ENCODE measurements at places on chromosomes 2 and 18.
A peak's percentile ranks its signal among the peaks of the same experiment; 100 is the strongest.

DNA sequence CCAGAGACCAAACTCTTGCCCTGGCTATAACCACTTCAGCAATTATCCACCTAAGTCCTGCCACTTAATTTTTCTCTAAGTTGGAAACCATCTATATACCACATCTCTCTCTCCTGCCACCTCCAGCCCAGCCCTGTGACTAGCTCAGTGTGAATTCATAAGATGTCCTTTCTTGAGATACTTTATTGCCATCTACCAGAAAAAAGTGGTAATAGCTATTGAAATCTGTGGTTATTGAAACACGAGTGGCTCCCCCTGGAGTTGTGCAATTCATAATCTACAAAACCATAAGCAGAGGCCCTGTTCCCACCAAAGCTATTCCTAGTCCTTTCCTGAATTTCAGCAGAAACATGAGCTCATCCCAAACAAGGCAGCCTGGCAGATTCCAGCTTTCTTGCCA, 324.0 kb downstream of the TXNL1 start:
- no peak for DNase-seq

GRCh38 chr2:231900486-231900942, 25.7 kb downstream of the NPPC start:
- peak; percentile 95 for DNase-seq

GRCh38 chr2:98693477-98693876, 37.5 kb downstream of the MGAT4A start:
- DNase-seq, result no peak

- peak; percentile 75 for DNase-seq
These were observed 121.9 kb downstream of the SMAD7 start for GRCh38 chr18:48828691-48829442.

GRCh38 chr2:66682476-66682875, 247.6 kb downstream of the MEIS1 start:
- DNase-seq, result no peak

DNA sequence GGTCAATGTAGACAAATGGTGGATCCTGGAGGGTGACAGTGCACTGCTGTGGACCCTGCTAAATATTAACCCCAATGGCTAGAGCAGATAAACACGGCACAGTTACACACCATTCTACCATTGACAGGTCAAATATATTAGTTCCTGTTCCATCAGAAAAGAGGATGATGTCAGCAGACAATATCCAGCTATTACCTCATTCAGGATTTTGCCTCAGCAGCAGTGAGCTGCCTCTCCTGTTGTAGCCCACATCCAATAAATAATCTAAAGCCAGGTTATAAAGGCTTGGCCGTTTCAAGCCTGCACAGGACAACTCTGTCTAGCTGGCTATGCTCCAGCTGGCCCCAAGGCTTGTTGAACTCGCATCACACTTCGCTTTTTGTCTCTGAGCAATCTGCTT, 31.6 kb upstream of the NETO1 start:
- DNase-seq, result no peak

DNA sequence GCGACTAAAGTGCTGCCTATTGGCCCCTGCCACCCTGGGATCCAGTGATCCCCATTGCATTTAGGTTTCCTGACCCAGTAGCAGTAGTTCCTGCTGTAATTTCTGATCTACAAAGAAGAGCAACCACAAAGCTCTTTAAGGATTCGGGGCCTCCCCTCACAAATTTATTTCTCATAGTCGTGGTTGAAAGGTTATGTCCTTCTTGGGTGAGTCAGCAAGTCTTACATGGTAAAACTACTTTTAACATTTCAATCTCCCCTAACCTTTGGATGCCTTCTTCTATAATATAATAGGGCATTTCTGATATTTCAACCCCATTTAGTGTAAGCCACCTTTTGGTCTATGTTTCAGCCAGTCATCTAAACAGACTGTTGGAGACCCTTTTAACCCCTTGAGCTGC, 14.9 kb downstream of the PIKFYVE start:
- DNase-seq, result no peak

DNA sequence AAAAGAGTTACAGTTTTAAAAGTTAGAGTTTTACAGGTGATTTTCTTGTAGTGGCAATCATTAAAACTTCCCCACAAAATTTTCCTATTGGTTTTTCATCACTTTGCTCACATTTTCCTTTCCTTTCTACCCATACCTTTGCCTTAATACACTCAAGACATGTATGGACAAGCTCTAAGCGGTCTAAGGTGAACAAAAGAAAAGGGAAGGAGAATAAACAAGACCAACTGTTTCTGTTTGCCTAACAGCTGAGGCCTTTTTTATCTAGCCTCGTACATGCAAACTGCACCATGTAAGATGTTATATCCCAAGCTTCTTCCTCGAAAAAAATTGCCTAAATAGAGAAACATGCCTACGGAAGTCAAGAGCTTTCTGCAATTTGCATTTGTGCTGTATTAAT, 33.9 kb upstream of the TBC1D8 start:
- DNase-seq, result no peak

GRCh38 chr2:145422576-145422975, 902.7 kb upstream of the ZEB2 start:
- DNase-seq, result no peak

- no peak for DNase-seq
These were observed 96.3 kb downstream of the UBE2E3 start for GRCh38 chr2:181076658-181077057.

DNA sequence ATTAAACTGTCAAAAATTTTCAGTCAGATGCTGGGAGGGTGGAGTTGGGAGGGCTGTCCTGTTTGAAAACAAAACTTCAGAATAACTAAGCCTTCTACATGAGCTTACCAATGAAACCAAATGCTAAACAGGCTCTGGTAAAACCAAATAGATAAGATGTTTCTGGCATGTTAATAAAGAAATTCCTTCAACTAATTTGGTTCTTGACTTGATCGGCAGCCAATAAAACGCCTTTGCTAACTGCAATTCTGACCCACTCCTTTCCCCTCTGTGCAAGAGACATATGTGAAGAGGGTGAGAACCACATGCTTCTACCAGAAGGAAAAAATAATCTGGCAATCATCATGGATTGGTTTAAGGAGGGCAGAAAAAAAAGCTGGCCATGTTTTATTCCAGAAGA, 20.9 kb downstream of the MAP4K3 start:
- no peak for DNase-seq

GRCh38 chr2:85437488-85438200, 19.1 kb downstream of the SH2D6 start:
- peak; percentile 86 for DNase-seq

DNA sequence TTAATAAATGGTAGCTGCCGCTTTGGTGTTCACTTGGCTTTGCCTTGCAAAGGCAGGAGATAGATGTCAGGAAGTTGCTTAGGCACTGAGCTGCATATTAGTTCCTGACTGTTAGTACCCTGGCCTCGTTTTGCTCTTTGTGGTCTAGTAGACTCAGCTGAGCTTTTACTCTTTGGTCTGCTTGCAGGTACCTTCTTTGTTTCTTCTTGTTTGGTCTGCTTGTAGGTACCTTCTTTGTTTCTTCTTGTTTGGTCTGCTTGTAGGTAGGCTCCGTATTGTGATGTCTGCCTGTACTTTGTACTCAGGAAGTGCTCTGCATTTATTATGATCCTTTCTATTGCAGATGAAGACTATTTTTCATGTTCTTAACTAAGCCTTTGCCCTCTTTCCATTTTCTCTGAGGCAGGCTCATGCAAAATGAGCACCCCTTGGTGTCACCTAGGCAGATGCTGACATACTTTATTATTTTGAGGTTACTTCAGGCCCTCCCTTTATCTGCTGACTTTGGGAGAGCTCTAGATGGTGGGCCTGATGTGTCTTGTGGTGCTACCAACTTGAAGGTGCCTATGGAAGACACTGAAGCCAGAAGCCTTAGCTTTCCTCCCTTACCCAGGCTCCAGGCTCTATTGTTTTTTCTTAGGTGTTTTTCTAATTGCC, 6.0 kb downstream of the RPIA start:
- DNase-seq, result peak; percentile 30

- peak; percentile 68 for DNase-seq
These were observed 24.4 kb upstream of the FTCDNL1 start for GRCh38 chr2:199875400-199875799.

DNA sequence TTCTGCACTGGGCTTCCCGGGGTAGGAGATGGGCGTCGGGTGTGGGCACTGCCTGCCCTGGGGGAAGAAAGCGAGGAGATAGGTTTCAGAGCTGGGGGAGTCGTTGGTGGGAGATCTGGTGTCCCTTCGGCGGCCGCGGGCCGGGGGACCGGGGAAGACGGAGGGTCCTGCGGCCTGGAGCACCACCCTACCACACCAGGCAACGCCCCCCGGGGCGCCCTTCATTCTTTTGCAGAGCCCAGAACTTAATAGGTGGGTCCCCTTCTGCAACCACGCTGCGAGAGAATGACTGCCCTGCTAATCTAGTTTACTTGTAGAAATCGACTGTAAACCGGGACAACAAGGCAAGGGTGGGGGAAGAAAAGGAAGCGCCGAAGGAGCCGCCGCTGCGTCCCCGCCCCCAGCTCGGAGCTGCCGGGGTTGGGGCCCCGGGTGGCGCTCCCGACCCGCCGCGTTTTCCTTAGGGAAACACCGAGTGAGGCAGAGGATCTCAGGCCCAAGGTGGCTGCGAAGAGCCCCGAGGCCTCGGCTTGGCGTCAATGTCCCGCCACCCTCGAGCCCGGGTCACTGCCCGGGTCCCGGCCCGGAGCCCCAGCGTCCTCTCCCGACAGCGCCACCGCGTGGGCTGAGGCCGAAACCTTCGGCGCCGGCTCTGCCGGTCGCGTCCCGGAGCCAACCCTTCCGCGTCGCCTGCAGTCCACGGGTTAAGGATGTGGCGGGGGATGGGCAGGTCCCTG, 5.4 kb upstream of the SATB2 start:
- peak; percentile 88 for DNase-seq

DNA sequence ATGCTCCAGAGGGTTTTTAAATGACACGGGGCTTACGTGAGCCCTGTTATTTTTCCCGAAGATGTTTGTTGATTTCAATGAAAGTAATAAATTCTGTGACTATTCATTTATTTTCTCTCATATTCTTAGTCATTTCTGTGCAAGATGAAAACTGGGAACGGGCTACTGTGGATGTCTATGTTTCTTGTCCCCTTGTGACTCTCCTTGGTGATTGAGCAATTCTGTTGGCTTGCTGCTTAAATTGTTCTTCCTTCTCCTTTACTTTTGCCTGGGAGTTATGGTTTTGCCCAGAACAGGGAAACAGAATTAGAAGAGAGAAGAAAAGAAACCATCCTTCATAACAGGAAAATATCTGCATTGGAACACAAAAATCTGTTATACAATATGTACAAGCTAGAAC, 508.2 kb upstream of the DSEL start:
- no peak for DNase-seq

DNA sequence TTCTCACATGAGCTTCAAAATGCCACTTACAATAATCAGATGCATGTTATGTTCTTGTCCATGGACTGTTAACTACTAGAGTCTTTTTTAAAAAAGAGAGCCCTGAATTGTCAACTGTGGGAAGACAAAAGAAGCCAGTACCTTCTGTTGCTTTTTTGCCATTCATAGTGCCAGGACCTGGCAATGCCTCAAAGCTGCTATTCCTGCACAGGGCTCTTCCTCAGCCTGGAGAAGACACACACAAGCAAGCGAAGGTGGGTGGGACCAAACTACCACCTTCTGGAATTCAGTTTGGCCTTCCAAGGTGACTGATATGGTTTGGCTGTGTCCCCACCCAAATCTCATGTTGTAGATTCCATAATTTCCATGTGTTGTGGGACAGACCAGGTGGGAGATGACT, 160.6 kb downstream of the AFF3 start:
- DNase-seq, result no peak

DNA sequence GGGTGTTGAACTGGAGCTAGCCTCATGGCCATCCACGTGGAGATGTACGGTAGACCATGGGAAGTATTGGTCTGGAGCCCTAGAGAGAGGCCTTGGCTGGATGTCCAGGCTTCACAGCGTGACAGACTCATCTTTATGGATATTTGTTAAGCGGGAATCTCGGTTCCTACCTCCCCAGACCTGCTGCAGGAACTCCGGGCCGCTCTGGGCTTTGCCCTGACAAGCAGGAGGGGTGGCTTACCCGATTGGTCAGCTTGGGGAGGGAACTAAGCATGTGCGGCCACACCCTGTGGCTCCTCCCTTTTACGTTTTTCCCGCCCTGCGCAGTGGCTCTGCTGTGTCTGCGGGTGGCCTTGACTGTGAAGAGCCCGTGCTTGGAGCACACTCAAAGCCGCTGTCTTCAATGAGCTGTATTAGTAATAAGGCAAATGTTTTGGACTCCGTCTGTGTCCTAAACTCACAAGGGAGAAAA, 52.3 kb downstream of the PAPOLG start:
- DNase-seq, result peak; percentile 46

GRCh38 chr18:28666216-28666615, 489.3 kb upstream of the CDH2 start:
- no peak for DNase-seq

- no peak for DNase-seq
These were observed 127.5 kb downstream of the PTGR3 start for GRCh38 chr18:75081486-75081885.

GRCh38 chr2:206853915-206854314, 85.4 kb upstream of the CPO start:
- DNase-seq, result no peak

DNA sequence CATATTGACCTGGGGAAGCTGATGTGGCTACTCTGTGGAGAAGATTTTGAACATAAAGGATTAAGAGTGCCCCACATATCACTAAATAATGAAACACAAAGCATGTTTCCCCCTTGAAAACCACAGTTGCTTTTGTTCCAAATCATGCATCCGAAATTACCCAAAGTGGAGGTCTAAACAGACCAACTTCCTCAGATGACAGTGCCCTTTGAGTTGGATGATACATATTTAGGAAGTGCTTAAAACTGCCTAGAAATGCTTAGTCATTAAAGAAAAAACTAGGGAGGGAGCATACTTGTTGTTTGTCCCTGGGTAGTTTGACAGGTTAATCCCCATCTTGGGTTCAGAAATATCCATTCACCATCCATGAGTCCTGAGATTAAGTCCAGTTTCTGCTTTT, 1070.3 kb downstream of the SUCLG1 start:
- DNase-seq, result no peak

- DNase-seq, result no peak
These were observed 124.1 kb upstream of the MYT1L start for GRCh38 chr2:2455151-2455550.

DNA sequence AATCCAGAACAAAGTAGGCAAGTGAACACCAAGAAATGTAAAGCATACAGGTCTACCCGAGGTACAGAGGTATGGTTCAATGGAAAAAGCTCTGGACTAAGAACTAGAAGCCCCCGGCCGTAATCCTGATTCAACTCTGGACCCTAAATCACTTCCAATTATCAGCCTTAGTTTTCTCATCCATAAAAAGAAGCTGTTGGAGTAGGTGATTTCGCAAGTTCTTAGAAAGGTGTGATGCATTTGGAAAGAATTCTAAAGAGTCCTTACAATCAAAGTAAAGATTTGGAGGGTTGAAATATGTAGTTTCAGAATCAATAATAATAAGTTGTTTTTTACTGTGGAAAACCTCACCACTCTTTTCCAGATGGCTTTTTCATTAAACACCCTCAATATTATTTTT, 622.1 kb upstream of the ID2 start:
- DNase-seq, result no peak

DNA sequence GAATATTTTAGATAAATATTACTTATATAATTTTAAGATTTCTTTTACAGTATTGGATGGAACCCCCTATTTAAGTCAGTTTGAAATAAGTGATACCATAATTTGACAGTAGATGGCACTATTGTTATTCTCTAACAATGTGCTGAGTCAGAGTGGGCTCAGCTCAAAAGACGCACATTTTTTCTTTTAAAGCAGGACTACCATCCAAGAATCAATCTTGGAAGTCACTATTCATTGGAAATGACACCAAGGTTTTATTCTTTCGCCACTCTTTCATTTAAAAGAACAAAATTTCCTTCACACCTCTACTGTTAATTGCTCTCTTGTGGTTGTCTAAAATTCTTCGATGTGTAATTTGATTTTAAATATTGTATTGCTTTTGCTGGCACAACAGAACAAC, 32.6 kb upstream of the SPAG16 start:
- no peak for DNase-seq
